A549 (cell line): ENCODE measurements at places on chromosomes 13 and 19. TPM values are rescaled to one million over a fixed set of nuclear protein-coding genes. Genes with fewer than 3 reads are reported as not detected.

The TLE2 gene
- polyA plus RNA-seq = 1.9 to 3.1 TPM (median 2.6 TPM) in 3 replicates

The GJB2 gene
- polyA plus RNA-seq = 0.26 to 0.40 TPM (median 0.33 TPM) in 3 replicates

The IGFL1 gene
- 1.0 to 1.9 TPM (median 1.1 TPM) in 3 replicates for polyA plus RNA-seq

The C13orf42 gene
- not detected in 3 replicates for polyA plus RNA-seq

The RFPL4A gene
- not detected in 3 replicates for polyA plus RNA-seq

The POSTN gene
- polyA plus RNA-seq = 0.04 to 0.07 TPM (median 0.04 TPM) in 3 replicates
